ENCODE measurements at places on chromosomes 1 and 21.

DNA sequence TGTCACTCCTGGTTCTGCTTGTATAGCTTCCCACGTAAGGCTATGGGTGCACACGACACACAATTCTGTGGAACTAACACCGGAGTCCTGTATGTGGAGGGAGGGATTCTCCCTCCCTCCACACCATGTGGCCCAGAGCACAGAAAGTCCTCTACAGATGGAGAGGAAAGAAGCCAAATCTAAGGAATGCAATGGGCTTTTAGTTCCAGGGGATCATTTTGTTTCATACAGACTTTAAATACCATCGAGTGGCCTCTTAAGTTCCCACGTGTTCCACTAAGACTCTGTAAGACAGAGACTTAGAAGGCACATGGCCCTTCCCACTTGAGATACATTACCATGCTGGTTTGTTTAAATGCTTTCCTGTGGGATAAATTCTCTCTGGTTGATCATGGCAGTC is 156.0 kb downstream of the TGFB2 start:
- no peak for DNase-seq

DNA sequence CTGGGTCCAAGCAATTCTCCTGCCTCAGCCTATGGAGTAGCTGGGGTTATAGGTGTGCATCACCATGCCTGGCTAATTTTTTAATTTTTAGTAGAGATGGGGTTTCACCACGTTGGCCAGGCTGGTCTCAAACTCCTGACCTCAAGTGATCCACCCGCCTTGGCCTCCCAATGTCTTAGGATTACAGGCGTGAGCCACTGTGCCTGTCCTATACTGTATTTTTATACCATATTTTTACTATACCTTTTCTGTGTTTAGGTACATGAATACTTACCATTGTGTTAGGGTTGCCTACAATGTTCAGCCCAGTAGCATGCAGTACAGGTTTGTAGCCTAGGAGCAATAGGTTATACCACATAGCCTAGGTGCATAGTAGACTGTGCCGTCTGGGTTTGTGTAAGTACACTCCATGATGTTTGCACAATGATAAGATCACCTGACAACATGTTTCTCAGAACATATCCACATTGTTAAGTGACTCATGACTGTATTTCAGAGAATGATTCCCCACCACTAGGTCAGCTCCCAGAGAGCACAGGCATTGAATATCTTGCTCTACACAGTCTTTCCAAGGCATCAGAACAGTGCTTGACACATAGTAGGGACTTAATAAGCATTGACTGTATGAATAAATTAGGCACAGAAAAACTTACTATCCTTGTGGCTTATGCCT is 6.0 kb upstream of the CITED4 start:
- no peak for DNase-seq

- DNase-seq: no peak
These were observed 19.5 kb upstream of the HLCS start for GRCh38 chr21:36985751-36986594.

DNA sequence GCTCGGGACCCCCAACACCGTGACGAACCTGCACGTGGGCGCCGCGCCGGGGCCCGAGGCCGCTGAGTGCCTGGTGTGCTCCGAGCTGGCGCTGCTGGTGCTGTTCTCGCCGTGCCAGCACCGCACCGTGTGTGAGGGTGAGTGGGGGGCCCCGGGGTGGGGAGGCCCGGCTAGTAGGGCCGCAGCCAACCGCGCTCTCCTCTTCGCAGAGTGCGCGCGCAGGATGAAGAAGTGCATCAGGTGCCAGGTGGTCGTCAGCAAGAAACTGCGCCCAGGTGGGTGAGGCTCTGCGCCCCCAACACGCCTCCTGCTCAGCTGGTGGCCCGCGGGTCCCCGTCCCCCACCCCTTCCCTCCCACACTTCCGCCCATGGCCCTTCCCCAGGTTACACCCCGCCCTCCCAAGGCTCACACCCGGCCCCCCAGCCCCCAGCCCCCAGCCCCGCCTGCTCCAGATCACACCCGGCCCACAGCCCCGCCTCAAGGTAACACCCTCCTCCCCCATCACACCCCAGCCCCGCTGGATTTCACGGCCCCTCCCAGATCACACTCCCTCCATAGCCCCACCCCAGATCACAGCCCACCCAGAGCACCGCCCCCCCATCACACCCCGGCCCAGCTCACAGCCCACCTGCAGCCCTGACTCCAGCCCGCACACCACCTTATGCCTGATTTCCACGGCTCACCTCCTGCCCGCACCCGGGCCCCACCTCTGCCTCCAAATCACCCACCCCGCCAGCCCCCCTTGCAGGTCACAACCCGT is 2.4 kb upstream of the MMP23B start:
- no peak for DNase-seq

DNA sequence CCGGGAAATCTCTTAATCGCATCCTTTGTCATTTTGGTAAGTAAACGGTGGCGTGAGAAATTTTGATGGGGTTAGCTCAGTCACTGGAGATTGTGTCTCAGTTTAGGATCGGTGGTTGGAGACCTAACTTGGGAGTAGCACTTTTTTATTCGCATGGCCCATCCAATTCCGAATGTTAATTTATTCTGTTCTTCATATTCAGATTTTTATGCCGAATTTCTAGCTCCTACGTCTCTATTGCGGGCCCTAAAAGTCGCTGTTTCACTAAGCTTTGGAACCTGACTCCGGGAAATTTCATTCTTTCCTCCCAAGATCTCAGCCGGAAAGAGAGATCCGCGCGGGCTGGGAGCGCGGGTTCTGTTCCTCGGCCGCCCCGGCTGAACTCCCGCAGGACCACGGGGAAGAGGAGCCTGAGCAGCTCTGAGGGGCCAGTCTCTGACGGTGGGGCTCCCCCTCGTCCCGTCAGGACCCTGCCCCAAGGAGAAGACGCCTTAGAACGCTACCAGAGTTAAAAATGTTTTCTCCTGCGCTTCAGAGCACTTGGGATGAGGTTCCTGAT is 279.7 kb downstream of the FAM72C start:
- no peak for DNase-seq

DNA sequence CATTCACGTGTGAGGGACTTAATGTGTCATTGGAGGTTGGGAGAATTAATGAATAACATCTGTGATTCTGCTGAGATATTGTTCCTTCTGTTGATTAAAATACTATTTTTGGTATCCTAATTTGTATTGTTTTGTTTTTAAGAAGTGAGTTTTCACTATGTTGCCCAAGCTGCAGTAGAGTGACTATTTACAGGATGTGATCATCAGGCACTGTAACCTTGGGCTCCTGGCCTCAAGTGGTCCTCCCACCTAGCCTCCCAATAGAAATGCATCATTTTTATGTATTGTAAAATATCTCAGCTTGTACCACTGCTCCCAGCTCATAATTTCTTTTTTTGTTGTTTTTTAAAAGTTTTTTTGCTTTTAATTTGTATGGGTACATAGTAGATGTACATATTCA is 14.3 kb downstream of the ALG6 start:
- DNase-seq: no peak

GRCh38 chr1:36134505-36135329 is 9.7 kb upstream of the COL8A2 start:
- no peak for DNase-seq

GRCh38 chr1:171919891-171920887 is 78.9 kb downstream of the DNM3 start:
- DNase-seq: no peak

- no peak for DNase-seq
These were observed 121.2 kb downstream of the PIK3R3 start for GRCh38 chr1:46011121-46011695.

DNA sequence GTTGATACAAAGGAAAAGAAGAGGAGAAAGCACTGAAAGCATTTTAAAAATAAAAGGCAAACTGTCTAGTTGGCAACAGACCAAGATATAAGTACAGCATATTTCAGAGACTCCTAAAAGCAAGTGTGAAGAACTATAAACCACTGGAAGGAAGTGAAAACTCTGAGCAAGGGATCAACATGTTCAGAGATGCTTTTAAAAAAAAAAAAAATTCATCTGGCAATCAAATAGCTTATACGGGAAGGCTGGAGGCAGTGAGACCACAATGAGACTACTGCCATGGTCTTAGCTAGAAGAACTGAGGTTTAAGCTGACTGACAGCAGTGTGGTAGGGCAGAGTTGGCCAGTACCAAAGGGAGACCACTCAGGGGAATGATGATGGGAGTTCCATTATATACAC is 124.3 kb downstream of the VAV3 start:
- DNase-seq: no peak

GRCh38 chr1:205500240-205501233 is 3.9 kb upstream of the CDK18 start:
- DNase-seq: no peak

All from anterior cingulate cortex (tissue), 58 donors.